M059J (cell line): ENCODE measurements at places on chromosomes 1 and 21.

- no peak for DNase-seq
Observed at GRCh38 chr21:32064281-32064910, 191.6 kb downstream of the HUNK start.

DNA sequence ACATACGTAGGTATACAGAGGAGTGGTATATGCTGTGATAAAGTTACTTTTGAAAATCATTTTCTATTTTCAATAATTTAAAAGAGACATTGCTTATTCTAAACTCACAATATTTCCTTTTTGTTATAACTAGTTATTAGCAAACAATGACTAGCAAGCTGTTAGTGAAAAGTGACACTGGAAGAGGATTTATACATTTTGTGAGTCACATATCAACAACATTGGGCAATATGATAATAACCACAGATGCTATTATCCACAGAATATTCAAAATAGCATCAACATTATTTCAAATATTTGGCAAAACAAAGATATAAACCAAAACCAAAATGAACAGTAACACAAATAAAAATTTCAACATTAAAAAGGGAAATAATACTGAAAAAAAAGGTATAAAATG, 104.0 kb upstream of the HP1BP3 start:
- DNase-seq: no peak

DNA sequence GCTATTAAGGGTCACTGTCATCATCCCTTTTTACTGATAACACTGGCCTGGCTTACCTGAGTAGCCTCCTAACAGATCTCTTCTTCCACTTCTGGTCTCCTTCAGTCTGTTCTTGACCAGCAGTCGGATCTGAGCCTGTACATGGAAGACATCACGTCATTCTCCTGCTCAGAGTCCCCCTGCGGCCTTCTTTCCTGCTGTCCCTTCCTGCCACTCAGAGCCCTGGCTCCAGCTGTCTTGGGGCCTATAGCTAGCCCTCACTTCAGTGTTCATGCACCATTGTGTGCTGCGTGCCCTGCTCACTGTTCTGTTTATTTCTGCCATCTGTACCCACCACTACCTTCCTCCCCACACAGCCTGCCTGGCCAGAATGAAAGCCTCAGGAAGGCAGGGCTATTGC, 8.4 kb downstream of the ADARB1 start:
- DNase-seq: no peak

DNA sequence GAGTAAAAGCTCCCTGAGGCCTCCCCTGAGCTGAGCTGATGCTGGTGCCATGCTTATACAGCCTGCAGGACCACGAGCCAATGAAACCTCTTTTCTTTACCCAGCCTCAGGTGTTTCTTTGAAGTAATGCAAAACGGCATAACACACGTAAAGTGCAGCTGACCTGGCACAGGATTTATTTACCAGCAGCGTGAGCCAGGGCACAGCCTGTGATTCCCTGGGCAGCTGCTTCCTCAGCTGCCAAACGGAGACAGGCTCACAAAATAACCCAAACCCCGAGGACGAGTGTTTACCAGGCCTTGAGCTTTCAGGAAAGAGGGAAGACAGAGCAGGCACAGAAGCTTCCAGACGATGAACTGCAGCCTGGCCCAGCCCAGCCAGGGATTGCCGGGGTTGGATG, 120.6 kb upstream of the ARHGEF16 start:
- DNase-seq: no peak

- DNase-seq: peak; percentile 86
Observed at GRCh38 chr1:31394584-31395193, 18.3 kb upstream of the SERINC2 start.

- DNase-seq: peak; percentile 63
Observed at GRCh38 chr1:41918450-41919043, at the start of gene HIVEP3. HIVEP3 (minus strand) TSS chr1:41918922.

- DNase-seq: peak; percentile 42
Observed at GRCh38 chr21:33025489-33026442, at the start of gene OLIG2. OLIG2 (plus strand) TSS chr21:33025935; CDS start chr21:33026863, 928 bp downstream.

- DNase-seq: no peak
Observed at GRCh38 chr1:193103759-193104501, 1.3 kb downstream of the GLRX2 start.

- peak; percentile 77 for DNase-seq
Observed at GRCh38 chr1:40796939-40797667, 13.5 kb downstream of the KCNQ4 start.

DNA sequence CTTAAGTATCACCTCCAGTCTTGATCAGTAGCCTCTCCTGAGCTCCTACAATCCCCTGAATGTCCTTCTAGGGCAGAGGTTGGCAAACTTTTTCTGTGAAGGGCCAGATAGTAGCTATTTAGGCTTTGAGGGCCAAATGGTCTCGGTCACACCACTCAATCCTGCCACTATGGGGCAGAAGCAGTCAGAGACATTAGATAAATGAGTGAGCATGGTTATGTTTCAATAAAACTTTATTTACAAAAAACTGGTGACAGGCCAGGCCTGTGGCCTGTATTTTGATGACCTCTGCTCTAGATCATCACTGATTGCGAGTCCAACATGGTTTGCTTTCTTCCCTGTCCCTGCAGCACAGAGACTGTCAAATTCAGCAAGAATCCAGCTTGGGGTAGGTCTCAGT, 36.3 kb downstream of the LRP8 start:
- DNase-seq: no peak

GRCh38 chr21:35658242-35658641, 402.1 kb downstream of the SETD4 start:
- DNase-seq: peak; percentile 98

- DNase-seq: peak; percentile 82
Observed at GRCh38 chr21:41663805-41664788, 102.8 kb downstream of the RIPK4 start.

DNA sequence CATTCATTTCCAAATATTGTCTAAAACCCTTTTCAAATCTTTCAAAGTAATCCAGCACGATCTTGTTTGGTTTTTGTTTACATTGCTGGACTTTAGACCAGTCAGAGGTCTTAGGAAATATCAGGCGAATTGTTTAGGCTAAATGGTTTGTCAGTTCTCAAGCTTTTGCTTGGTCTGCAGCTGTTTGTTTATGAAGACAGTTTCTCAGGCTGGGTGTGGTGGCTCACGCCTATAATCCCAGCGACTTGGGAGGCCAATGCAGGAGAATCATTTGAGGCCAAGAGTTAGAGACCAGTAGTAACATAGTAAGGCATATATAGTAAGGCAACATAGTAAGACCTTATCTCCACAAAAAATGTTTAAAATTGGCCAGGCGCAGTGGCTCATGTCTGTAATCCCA, 77.5 kb downstream of the DNTTIP2 start:
- DNase-seq: peak; percentile 42

DNA sequence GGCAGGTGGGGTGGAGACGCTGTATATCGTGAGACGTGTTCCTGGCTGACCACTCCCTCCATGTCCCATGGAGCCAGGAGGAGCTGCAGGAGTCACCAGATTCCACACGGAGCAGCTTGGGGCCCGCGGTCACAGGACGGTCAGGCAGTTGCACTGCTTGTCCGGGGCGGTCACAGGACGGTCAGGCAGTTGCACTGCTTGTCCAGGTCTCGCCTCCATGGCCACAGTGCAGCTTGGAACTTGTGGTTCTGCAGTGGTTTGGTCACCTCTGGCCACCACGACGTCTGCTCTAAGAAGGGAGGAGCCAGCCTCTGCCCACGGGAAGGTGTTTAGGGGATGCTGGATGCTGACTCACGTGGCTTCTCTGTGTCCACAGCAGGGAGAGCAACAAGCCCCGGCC, 33.0 kb downstream of the SLX9 start:
- peak; percentile 43 for DNase-seq

DNA sequence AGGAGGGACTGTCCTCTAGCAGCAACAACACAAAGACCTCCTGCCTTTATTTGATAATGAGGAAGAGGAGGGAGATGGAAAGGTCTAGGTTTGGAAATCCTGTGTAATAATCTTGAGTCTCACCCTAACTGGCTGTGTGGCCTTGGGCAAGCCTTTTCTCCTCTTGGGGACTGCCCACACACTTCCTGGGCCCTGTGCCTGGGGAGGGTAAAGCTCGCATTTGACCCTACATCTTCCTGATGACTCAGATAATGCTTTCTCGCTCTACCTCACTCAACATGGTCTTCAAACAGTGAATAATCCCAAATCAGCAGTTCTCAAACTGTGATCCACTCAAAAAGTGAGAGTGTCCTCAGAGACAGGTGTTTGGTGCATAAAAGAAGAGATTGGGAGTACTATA, 81.2 kb downstream of the VWA5B1 start:
- DNase-seq: peak; percentile 58

GRCh38 chr1:43824795-43825194, 108.8 kb upstream of the ARTN start:
- DNase-seq: no peak

- DNase-seq: peak; percentile 71
Observed at GRCh38 chr1:27416387-27417111, 24.1 kb downstream of the GPR3 start.

DNA sequence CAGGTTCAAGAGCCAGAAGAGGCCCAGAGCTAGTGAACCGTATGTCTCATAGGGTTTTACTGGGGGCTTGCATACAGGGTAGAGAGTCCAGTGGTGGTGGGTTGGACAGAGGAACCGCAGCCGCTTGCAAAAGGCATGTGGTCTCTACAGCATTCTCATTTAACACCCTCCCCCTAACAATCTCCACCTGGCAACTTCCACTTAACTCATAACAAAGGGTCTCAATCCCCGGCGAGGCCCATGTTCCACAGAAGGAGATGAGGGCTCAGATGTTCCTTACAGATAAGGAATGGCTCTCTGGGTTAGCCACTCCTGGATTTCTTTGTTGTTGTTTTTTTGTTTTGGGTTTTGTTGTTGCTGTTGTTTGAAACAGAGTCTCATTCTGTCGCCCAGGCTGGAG, 106.1 kb downstream of the APP start:
- no peak for DNase-seq

GRCh38 chr1:65459397-65459768, 38.9 kb downstream of the LEPR start:
- DNase-seq: peak; percentile 59

GRCh38 chr1:66343569-66344325, 190.2 kb upstream of the SGIP1 start:
- DNase-seq: no peak

DNA sequence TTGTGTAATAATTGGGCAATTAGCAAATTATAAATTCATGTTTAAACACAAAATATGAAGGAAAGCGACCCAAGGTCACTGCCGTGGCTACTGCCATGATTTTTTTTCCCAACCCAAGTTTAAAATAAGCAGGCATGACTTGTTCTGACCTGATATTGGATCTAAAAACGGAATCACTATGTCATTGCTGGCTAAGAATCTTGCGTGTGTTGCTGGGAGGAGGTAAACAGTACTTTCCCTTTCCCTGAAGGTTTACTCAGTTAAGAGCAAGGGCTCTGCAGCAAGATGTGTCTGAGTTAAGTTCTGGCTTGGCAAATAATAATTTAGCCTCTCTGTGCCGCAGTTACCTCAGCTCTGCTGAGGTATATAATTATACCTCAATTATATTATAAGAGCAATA, 125.7 kb upstream of the L1TD1 start:
- DNase-seq: no peak

DNA sequence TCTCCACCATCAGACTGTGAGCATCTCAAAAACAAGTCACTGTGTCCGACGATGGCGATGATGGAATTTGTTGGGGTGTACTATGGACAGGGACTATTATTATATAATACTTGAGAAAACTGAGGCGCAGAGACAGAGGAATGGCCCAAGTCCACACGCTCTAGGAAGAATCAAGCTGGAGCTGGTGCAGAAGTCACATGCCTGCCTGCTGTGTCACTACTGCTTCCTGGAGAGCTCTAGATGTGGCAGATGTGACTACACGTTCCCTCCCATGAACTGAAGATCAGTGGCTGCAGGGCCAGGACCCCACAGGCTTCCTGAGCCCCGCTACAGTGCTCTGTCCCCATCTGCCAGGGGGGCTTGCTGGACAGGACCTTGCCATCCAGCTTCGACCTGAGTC, 56.9 kb downstream of the TRABD2B start:
- no peak for DNase-seq
